ENCODE measurements at places on chromosomes 3 and 15. TPM values are rescaled to one million over a fixed set of nuclear protein-coding genes. Genes with fewer than 3 reads are reported as not detected.

Gene TICRR
- 14.0 TPM for total RNA-seq

Gene FSTL1
- 65.7 TPM for total RNA-seq

Gene RARRES1
- 7.3 TPM for total RNA-seq

Gene HIGD2B
- not detected for total RNA-seq

Gene SCAANT1
- total RNA-seq, result not detected

Gene THBS1
- total RNA-seq, result 33.6 TPM

Gene COLQ
- 0.43 TPM for total RNA-seq

Gene ISL2
- total RNA-seq, result 5.1 TPM

Gene SLC25A20
- total RNA-seq, result 10.8 TPM

Gene DAPK2
- total RNA-seq, result 2.4 TPM

Gene MRPS25
- 61.7 TPM for total RNA-seq

Gene LEKR1
- total RNA-seq, result 0.51 TPM

Gene RBPMS2
- 8.9 TPM for total RNA-seq

Gene GPR62
- total RNA-seq, result not detected

Gene NAALADL2
- total RNA-seq, result not detected

Gene ASTE1
- total RNA-seq, result 4.1 TPM

Gene GOLGA8G
- not detected for total RNA-seq

Gene CXCR6
- not detected for total RNA-seq

Gene JMJD7
- total RNA-seq, result 3.8 TPM

Gene PTPRG
- 2.3 TPM for total RNA-seq

Gene MESP1
- 7.2 TPM for total RNA-seq

Gene CNTN4
- not detected for total RNA-seq

Gene GOLGA6L22
- total RNA-seq, result not detected

Gene TEX55
- total RNA-seq, result 0.03 TPM

Gene GOLGA6L7
- not detected for total RNA-seq

Gene DAZL
- not detected for total RNA-seq

Gene MEIS2
- 9.8 TPM for total RNA-seq

Gene LDHAL6B
- total RNA-seq, result not detected

Gene C3orf52
- 11.5 TPM for total RNA-seq

Gene USP50
- total RNA-seq, result not detected

Gene SMC4
- total RNA-seq, result 113 TPM

Gene MASP1
- total RNA-seq, result not detected

Gene RTP1
- not detected for total RNA-seq

Gene PLA2G4D
- total RNA-seq, result not detected

Gene KLHL40
- total RNA-seq, result not detected

Gene LTK
- total RNA-seq, result not detected

Gene TRIM59
- 8.9 TPM for total RNA-seq

Gene HHATL
- not detected for total RNA-seq

Gene EPHA3
- not detected for total RNA-seq

Gene KBTBD12
- total RNA-seq, result not detected

Gene ATP13A5
- total RNA-seq, result not detected

Gene RASGRF1
- 0.42 TPM for total RNA-seq

Gene CCR9
- not detected for total RNA-seq

Data from A549 treated with CpdA at 1 μM for 4 hours (cell line).